ENCODE measurements at places on chromosomes 3 and 15.

GRCh38 chr3:130894986-130895280 lies 1.0 kb downstream of the ATP2C1 start:
- DNase-seq: no peak

DNA sequence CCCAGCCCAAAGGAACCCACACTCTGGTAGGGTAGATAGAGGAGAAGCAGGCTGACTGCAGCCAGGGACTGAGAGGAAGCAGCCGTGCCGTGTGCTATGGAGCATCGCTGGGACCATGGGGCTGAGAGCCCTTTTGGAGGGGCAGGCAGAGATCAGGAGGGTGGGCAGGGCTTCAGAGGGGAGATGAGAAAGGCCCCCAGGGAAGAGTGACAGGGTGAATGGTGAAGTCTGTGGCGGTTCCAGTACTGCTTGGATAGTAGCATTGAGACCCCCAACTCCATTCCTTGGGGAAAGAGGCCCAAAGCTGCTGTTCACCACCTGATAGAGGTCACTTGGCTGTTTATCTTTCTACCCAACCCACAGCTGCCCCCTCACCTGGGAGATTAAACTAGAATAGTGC lies 80.0 kb upstream of the MRPS22 start:
- no peak for DNase-seq

DNA sequence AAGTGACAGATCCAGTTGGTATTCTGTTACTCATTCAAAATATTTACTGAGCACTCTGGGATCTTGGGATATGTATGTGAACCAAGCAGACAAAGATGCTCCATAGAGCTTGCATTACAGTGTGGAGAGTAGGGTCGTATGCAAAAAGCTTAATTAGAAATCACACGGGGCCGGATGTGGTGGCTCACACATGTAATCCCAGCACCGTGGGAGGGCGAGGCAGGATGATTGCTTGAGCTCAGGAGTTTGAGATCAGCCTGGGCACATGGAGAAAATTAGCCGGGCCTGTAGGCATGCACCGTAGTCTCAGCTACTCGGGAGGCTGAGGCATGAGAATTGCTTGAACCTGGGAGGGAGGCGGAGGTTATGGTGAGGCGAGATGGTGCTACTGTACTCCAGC lies 68.7 kb upstream of the MB21D2 start:
- no peak for DNase-seq

- no peak for DNase-seq
These were observed 6.2 kb downstream of the TSPAN3 start for GRCh38 chr15:77064539-77065308.

GRCh38 chr3:173732237-173732636 lies 334.7 kb downstream of the NLGN1 start:
- no peak for DNase-seq

DNA sequence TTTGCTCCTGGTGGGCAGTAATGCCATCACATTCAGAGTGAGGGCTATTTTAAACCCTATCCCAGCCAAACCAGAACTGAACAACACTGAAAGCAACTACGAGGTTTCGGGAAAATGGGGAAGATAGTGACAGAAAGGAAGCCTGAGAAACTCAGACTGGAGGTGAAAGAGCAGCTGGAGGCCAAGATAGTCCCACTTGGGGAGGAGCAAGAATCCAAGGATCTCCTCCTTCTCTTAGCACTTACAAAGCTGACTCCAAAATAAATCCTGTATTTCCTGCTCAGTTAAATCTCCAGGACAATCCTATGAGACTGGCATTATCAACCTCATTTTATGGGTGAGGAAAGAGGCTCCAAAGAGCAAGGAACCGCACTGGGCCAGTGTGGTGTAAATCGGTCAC lies 14.1 kb upstream of the SETMAR start:
- DNase-seq: no peak

DNA sequence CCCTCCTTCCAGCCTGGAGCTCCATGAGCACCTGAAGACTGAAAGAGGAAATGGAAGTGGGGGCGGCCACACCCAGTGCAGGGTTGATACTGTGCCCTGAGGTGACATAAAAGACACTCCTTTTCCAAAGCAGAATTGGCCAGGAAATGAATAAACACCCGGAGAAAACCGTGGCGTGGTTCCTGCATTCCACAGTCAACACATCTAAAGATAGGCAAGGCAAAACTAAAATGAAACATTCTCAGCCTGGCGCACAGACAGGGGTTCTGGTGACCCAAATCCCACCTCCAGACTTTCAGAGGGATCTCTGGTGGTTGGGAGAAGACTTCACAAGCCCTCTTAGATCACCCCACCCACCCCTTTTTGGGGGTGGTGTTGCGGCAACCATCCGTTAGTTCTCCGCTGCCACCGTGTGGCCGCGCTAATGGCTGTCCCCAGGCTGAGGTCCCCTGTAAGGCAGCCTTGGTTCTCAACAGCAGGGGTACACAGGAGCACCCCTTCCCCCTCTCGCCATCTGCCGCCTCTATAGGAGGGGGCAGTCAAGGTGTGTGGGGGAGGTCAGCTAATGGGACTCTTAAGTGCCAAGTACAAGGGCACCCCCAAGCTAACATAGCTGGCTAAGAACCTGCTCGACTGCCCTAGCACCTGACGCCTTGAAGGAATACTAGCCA lies 2.5 kb upstream of the MST1R start:
- DNase-seq: peak; percentile 79

DNA sequence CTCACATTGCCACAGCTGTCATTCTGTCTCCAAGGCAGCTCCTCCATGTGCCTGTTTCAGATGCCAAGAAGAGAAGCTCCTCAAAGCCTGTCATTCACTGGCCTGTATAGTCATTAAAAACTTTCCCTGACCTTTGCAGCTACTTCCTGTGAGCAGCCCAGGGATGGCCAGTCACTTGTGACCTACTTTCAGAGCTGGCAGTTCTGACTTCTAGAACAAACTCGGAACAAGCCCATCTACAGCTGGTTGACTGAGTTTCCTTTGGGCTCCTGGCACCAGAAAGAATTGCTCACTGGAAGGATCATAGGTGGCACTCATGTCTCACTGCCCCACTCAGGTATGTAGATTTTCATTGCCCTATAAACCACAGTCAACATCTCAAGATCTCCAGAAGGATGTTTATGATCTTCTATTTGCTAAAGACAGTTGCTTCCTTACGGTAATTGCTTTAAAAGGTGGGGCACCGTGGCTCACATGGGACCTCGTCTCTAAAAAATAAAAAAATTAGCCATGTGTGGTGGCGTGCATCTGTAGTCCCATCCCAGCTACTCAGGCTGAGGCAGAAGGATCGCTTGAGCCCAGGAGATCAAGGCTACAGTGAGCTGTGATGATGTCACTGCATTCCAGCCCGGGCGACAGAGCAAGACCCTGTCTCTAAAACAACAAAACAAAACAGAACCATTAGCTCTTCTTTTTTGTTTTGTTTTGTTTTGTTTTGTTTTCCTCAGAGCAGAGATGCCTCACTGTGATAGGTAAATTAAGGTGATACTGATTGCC lies 11.2 kb upstream of the ATP13A3 start:
- no peak for DNase-seq

DNA sequence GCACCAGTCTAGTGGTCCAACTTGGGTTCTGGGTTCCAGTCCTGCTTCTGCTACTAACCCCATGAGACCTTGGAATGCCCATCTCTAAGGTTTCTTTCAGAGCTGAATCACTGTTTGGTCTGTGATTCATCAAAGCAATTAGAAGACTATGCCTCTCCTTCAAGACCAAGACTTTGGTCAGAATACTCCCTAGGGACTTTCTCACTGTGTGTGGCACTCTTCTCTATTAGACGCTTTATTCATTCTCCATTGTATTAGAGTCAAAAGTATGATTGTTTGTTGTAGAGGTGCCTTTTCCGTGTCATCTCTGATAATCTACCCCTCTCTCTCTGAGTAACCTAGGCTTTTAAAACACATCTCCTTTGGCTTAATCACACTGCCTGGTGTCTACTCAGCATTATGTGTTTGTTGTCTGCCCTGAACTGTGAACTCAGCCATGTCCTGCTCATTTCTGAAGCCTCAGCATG lies 90.5 kb downstream of the LPP start:
- no peak for DNase-seq

- no peak for DNase-seq
These were observed 426.5 kb upstream of the RASGRP1 start for GRCh38 chr15:38991126-38991525.

Data from GM12891 (cell line).